Nasal cavity respiratory epithelium epithelial cell of viscerocranial mucosa (primary cell): ENCODE measurements at places on chromosomes 3 and 15. TPM values are rescaled to one million over a fixed set of nuclear protein-coding genes. Genes with fewer than 3 reads are reported as not detected.

The GOLGA6B gene
- not detected in 2 replicates for total RNA-seq

The GOLGA8H gene
- total RNA-seq = under 0.01 and 0.07 TPM in 2 replicates

The C3orf22 gene
- total RNA-seq = not detected in 2 replicates

The TMCO5A gene
- total RNA-seq = not detected in 2 replicates

The MINAR1 gene
- total RNA-seq = 0.34 and 0.43 TPM in 2 replicates

The SPTSSB gene
- 0.64 and 1.4 TPM in 2 replicates for total RNA-seq

The INSYN1 gene
- 1.5 and 1.7 TPM in 2 replicates for total RNA-seq

The C3orf85 gene
- total RNA-seq = not detected in 2 replicates

The C2CD4A gene
- total RNA-seq = 0.34 and 3.0 TPM in 2 replicates

The TTC21A gene
- total RNA-seq = 0.34 and 2.0 TPM in 2 replicates

The ARMC8 gene
- total RNA-seq = 43.1 and 54.0 TPM in 2 replicates

The C3orf70 gene
- total RNA-seq = under 0.01 TPM in 1 of 2 replicates, not detected in the other

The PEX11A gene
- total RNA-seq = 8.9 and 9.8 TPM in 2 replicates

The ACTRT3 gene
- 1.0 and 1.5 TPM in 2 replicates for total RNA-seq

The ANKRD63 gene
- total RNA-seq = not detected in 2 replicates

The MESP2 gene
- total RNA-seq = 0.21 and 0.34 TPM in 2 replicates

The RTP4 gene
- under 0.01 and 1.1 TPM in 2 replicates for total RNA-seq

The CLDN18 gene
- total RNA-seq = not detected in 2 replicates

The GOLGA6L25 gene
- total RNA-seq = not detected in 2 replicates

The MYZAP gene
- total RNA-seq = 1.4 and 2.8 TPM in 2 replicates

The RARB gene
- under 0.01 and 2.6 TPM in 2 replicates for total RNA-seq

The C15orf61 gene
- 3.1 and 6.5 TPM in 2 replicates for total RNA-seq

The VPS8 gene
- total RNA-seq = 70.4 and 94.6 TPM in 2 replicates

The DLEC1 gene
- total RNA-seq = under 0.01 and 0.21 TPM in 2 replicates

The AQR gene
- total RNA-seq = 17.1 and 26.3 TPM in 2 replicates

The RFC4 gene
- total RNA-seq = 17.1 and 23.9 TPM in 2 replicates

The PLEKHO2 gene
- 6.5 and 11.4 TPM in 2 replicates for total RNA-seq

The ANKRD34C gene
- not detected in 2 replicates for total RNA-seq

The CYP8B1 gene
- total RNA-seq = not detected in 2 replicates

The TMEM40 gene
- total RNA-seq = 27.0 and 35.4 TPM in 2 replicates

The GADL1 gene
- not detected in 2 replicates for total RNA-seq

The SAMMSON gene
- total RNA-seq = not detected in 2 replicates

The KNG1 gene
- not detected in 2 replicates for total RNA-seq

The BUB1B gene
- 0.64 and 0.68 TPM in 2 replicates for total RNA-seq

The MKRN2OS gene
- 1.6 and 3.1 TPM in 2 replicates for total RNA-seq

The ISG20 gene
- total RNA-seq = 4.6 and 4.8 TPM in 2 replicates

The TNFSF10 gene
- total RNA-seq = 7.9 and 191 TPM in 2 replicates

The EBLN2 gene
- 4.1 and 7.0 TPM in 2 replicates for total RNA-seq

The PXK gene
- total RNA-seq = 21.9 and 37.6 TPM in 2 replicates

The PIGB gene
- total RNA-seq = 8.5 and 9.0 TPM in 2 replicates

The TPRG1 gene
- total RNA-seq = 0.34 and 1.3 TPM in 2 replicates

The ZNF148 gene
- 27.7 and 36.0 TPM in 2 replicates for total RNA-seq

The HTR3E gene
- not detected in 2 replicates for total RNA-seq

The OXTR gene
- 0.36 and 0.68 TPM in 2 replicates for total RNA-seq

The FSD2 gene
- total RNA-seq = not detected in 2 replicates

The ADAMTS9 gene
- 0.34 and 9.0 TPM in 2 replicates for total RNA-seq

The ZNF80 gene
- not detected in 2 replicates for total RNA-seq

The NRROS gene
- 0.07 TPM in 1 of 2 replicates, not detected in the other for total RNA-seq

The ROPN1B gene
- not detected in 2 replicates for total RNA-seq

The CRYBG3 gene
- total RNA-seq = 17.8 and 32.2 TPM in 2 replicates
